ENCODE measurements at places on chromosomes 5 and 9.

DNA sequence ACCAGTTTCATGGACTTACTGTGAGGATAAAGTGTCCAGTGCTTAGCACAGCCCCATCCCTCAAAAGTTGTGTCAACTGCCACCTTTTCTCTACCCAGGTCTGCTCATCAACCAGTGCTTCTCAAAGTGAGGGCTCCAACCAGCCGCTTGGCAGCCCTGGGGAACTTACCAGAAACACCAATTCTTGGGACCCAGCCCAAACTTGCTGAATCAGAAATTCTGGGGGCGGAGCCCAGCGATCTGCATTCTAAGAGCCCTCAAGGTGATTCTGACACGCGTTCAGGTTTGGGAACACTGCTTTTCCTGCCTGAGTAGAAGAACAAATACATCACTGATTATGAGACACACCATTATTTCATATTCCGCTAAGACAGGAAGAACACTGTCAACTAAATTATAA is 132.0 kb downstream of the NSG2 start:
- DNase-seq: no peak

- DNase-seq: no peak
These were observed 94.9 kb upstream of the RANBP3L start for GRCh38 chr5:36396640-36397039.

DNA sequence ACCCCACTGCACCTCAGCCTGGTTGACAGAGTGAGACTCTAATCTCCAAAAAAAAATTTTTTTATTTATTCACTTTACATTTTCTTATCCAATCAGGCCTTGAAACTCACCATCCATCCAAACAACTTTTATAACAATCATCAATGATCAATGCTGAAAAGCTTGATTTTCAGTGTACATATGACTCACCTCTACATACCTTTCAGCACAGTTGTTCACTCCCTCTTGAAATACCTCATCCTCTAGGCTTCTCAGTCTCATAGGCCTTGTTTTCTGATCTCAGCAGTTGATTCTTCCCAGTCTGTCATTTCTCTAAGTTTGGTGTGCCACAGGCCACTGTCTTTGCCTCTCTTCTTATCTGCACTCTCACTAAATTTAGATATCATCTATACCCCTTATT is 36.2 kb downstream of the GRIN3A start:
- DNase-seq: no peak

DNA sequence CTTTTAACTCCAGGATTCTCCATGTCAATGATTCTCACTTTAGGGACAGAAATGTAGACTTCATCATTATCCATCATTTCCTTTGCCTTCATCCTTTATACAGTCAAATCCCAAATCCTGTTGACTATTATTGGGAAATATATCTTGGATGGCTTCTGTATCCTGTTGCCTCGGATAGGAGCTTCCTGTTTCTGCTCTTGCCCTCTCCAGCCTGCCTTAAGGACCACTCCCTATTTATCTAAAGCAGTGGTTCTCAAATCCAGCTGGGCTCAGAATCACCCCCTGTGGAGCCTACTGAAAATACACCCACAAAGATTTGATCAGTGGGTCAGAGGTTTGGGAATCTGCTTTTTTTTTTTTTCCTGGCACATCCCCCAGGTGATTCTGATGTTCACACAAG is 8.5 kb downstream of the AFAP1L1 start:
- no peak for DNase-seq

DNA sequence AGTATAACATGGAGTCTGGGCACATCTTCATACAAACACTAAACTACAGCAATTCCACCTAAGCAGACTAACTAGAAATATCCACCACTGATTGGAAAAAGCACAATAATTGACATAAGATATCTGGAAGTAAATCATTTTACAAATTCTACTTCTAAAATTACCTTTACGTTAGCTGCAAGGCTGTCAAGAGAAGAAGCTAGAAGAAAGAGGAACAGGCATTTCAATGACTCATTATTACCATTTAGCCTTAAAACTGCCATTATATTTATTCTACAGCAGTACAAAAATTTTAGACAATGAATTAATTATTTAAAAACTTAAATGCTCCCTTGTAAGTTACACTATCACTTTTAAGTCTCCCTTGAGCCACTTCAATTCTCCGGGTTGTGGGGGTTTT is 43.4 kb upstream of the PLPP6 start:
- DNase-seq: no peak
